ENCODE measurements at places on chromosomes 4 and X.

DNA sequence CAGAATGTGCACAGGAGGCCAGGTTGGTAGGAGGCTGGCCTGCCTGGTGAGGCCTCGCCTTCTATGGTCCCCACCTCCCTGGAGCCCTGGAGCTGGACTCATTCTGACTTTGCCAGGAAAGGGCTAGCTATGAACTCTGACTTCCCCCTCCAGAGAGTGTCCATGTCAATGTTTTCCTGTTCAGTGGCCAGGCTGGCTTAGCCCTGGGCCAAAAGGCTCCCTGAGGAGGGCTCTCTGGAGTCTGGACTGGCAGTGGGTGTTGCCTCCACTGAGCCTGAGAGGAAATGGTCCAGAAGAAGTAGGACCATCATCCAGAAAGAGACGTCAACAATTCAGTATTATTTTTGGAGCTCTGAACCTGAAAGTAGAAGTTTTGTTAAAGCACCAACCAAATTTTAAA is 178.7 kb downstream of the CHIC2 start:
- DNase-seq: no peak

DNA sequence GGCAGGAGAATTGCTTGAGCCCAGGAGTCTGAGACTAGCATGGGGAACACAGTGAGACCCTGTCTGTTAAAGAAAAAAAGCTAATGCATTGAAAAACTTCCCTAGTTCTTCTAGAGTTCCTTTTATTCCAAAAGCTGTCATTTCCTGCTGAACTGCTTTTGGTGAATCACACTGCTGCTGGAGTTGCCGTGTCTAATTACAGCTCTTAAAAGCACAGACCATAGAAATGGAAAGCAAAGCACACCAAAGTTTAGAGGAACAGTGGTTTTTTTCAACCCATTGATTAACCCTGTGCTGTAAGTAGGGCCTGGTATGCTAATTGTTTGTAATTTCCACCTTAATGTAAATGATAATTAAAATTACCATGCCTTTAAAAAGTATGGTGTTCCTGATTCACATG is 52.4 kb downstream of the SEPTIN11 start:
- no peak for DNase-seq

DNA sequence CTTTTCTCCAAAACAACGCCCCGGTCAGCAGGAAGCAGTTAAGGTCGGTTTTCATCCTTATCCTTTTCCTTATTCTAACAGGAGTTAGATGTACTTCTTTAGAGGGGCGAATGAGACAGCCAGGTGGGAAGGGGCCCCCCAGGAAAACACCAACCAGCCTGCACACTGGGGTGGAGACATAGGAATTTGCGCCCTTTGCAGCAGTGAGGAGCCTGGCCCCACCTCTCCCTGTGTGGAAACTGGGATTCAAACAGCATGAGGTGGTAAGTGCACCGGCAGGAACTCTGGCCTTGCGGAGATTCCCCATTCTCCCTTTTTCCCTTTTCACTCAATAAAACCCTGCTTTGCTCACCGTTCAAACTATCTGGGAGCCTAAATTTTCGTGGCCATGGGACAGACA is 8.0 kb upstream of the FAM47C start:
- DNase-seq: no peak

- DNase-seq: no peak
Measured at GRCh38 chr4:38149997-38150671, 189.9 kb downstream of the PTTG2 start.
